ENCODE measurements at places on chromosomes 12 and 14.

DNA sequence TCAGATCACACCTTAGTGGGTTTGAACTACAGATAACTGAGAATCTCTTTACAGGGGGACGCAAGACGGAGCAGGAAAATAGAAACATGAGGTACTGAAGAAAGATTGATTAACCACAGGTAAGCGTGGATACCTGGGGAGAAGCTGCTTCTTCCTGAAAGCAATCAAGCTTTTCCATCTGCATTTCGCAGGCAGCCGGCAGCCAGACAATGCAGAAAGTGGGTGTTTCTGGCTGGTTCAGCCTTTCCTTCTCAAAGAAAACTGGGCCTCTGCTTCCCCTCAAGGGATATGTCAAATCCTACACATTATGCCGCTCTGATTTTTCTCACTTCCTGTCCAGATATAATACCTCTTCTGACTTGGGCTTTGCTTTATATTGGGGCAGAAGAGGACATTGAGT, 39.1 kb upstream of the PPFIA2 start:
- DNase-seq = no peak

GRCh38 chr14:84090837-84091236, 1439.1 kb upstream of the FLRT2 start:
- DNase-seq = no peak

- DNase-seq = no peak
Measured at GRCh38 chr12:50749459-50749882, 14.4 kb upstream of the ATF1 start.

DNA sequence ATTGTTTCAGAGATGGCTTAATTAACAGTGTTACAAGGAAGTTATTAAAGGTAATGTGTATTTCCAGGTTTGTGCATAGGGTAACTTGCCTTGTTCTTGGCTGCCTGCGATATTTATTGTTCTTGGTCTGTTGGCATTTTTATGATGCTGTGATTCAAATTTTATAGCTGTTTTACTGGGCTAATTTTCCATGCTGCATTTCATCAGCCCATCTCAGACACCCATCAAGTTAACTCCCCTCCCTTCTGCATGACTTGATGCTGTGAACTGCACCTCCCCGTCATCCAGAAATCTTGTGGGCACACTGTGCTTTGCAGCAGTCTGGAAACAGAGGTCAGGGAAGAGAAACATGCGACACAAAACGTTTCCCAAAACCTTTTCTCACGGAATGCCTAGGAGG, 1049.2 kb downstream of the AACS start:
- DNase-seq = no peak

DNA sequence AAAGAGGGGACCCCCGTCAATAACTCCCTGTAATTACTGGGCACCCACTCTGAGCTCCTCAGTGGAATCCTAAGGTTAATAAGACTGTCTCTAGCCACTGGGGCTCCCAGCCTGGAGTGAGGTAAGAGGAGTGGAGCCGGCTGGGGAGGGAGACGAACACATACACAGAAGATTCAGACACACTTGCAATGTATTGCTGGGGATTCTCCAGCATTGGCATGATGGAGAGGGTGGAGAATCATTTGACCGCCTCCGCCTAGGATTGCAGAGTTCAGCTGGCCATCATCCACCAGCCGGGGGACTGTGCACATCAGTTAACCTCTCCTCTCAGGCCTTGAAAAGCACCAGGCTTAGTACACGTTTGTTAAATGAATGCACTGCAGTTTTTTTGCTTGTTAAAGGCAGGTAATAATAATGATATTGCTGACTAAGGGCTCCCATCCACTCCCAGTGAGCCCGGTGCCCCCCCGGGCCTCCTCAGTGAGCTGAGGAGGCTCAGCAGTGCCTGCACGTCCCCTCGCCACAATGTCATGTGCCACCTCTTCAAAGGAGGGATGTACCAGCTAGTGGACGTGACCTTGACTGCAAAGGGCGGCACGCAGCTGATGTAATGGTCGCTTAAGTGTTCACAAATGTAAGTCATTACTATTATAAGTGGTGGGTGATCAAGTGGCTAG, 20.3 kb upstream of the FAIM2 start:
- DNase-seq = no peak

All from CD8-positive, alpha-beta memory T cell (primary cell).